ENCODE measurements at places on chromosomes 2 and 18.

- H3K27ac ChIP-seq, result peak overlapping the region; percentile 94
- H3K36me3 ChIP-seq, result no peaks in the 10 kb centered on the region
- H3K4me3 ChIP-seq, result peak overlapping the region; percentile 81
- no peaks in the 10 kb centered on the region for H3K27me3 ChIP-seq
- DNase-seq, result peak; percentile 68
Measured at GRCh38 chr2:24972315-24972961, 683 bp upstream of the DNAJC27 start.

- H3K4me3 ChIP-seq, result no peak overlapping the region
- no peak overlapping the region for H3K27ac ChIP-seq
- H3K36me3 ChIP-seq, result no peaks in the 10 kb centered on the region
- DNase-seq, result no peak
- H3K27me3 ChIP-seq, result no peaks in the 10 kb centered on the region
- no peaks in the 10 kb centered on the region for H3K4me1 ChIP-seq
Measured at GRCh38 chr18:31268985-31269406, 49.0 kb upstream of the DSG1 start.

GRCh38 chr2:212968284-212969081 is 182.9 kb downstream of the IKZF2 start:
- H3K4me3 ChIP-seq, result no peak overlapping the region
- H3K27me3 ChIP-seq, result no peaks in the 10 kb centered on the region
- no peak overlapping the region for H3K27ac ChIP-seq
- H3K36me3 ChIP-seq, result no peaks in the 10 kb centered on the region

- H3K4me3 ChIP-seq, result no peak overlapping the region
- no peaks in the 10 kb centered on the region for H3K27me3 ChIP-seq
- DNase-seq, result no peak
- no peaks in the 10 kb centered on the region for H3K36me3 ChIP-seq
Measured at GRCh38 chr18:53534695-53535094, 689.8 kb downstream of the MBD2 start.

- peaks cover 19% of the 10 kb centered on the region for H3K27me3 ChIP-seq
- H3K4me3 ChIP-seq, result no peak overlapping the region
- no peak for DNase-seq
- no peaks in the 10 kb centered on the region for H3K4me1 ChIP-seq
- H3K27ac ChIP-seq, result no peak overlapping the region
Measured at GRCh38 chr2:113273027-113273551, 5.6 kb downstream of the PAX8 start.

GRCh38 chr18:1663879-1664705 is 759.4 kb downstream of the ADCYAP1 start:
- no peak overlapping the region for H3K4me3 ChIP-seq
- H3K4me1 ChIP-seq, result no peaks in the 10 kb centered on the region
- no peaks in the 10 kb centered on the region for H3K27me3 ChIP-seq
- no peaks in the 10 kb centered on the region for H3K36me3 ChIP-seq

GRCh38 chr2:242004902-242005230 is 135.3 kb downstream of the RTP5 start:
- no peaks in the 10 kb centered on the region for H3K36me3 ChIP-seq
- H3K27ac ChIP-seq, result no peak overlapping the region
- no peak overlapping the region for H3K4me3 ChIP-seq
- DNase-seq, result no peak

- H3K27ac ChIP-seq, result no peak overlapping the region
- DNase-seq, result no peak
- no peaks in the 10 kb centered on the region for H3K36me3 ChIP-seq
- H3K27me3 ChIP-seq, result no peaks in the 10 kb centered on the region
Measured at GRCh38 chr2:22748909-22749308, 636.1 kb upstream of the KLHL29 start.

GRCh38 chr18:21903709-21904108 is 163.1 kb downstream of the MIB1 start:
- peaks cover 14% of the 10 kb centered on the region for H3K27me3 ChIP-seq
- H3K4me3 ChIP-seq, result no peak overlapping the region
- no peak for DNase-seq
- no peaks in the 10 kb centered on the region for H3K36me3 ChIP-seq

DNA sequence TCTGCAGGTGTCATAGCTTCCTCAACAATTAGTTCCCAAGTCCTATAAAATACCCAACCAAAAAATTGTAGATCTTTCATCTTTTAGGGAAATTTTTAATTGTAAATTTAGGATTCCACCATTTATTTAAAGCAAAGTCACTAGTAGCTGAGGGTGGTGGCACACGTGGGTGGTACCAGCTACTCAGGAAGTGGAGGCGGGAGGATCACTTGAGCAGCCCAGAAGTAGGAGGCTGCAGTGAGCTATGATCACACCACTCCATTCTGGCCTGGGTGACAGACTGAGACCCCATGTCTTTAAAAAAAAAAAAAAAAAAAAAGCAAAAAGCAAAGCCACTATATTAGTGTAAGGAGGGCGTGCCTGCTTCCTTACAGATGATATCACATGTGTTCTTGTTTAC is 60.3 kb upstream of the GREB1L start:
- no peaks in the 10 kb centered on the region for H3K27me3 ChIP-seq
- H3K27ac ChIP-seq, result no peak overlapping the region
- no peak for DNase-seq
- H3K36me3 ChIP-seq, result no peaks in the 10 kb centered on the region

DNA sequence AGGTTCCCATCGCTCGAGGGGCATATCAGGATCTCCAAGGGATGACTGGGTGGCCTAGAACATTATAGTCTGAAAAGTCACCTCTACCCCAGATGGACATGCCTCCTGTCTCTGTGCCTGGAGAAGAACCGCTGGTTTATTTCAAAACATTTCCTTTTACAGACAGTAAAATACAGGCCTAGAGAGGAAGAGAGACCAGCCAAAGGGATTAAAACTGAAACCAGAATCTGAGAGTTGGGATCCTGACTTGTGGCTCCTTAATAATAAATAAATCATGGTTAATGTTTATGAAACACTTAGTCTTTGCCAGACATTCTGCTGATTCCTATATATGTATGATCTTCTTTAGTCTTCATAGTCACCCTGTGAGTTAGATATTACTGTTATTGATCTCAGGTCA is 153.7 kb downstream of the DDX1 start:
- DNase-seq, result no peak
- H3K4me3 ChIP-seq, result no peak overlapping the region
- no peaks in the 10 kb centered on the region for H3K4me1 ChIP-seq

DNA sequence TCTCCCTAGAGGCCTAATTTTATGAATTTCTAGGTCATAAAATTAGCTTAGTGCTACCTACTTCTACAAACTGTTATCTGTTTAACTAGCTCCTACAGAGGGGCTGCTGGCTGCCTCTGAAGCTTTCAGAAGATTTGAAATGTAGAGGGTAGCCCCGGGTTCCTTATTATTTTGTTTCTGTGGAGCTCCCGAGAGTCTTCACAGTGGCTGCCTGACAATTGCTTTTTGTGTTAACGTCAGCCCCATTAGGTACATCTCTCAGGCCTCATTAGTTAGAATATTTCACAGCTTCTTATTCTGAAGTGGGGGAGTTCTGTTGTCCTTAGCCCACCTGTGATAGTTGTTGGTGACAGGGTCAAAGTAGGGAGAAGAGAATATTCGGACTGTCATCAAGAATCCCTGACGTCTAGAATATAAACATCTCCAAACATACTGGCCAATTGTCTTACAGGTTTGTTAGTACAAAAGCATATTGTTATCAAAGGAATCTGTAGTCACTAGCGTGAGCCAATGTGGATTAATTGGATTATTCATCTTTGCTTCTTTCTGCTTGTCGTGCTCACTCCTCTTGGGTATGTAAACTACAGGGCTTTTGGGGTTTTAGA is 77.5 kb downstream of the DIS3L2 start:
- no peaks in the 10 kb centered on the region for H3K36me3 ChIP-seq
- no peak overlapping the region for H3K27ac ChIP-seq
- no peaks in the 10 kb centered on the region for H3K27me3 ChIP-seq

DNA sequence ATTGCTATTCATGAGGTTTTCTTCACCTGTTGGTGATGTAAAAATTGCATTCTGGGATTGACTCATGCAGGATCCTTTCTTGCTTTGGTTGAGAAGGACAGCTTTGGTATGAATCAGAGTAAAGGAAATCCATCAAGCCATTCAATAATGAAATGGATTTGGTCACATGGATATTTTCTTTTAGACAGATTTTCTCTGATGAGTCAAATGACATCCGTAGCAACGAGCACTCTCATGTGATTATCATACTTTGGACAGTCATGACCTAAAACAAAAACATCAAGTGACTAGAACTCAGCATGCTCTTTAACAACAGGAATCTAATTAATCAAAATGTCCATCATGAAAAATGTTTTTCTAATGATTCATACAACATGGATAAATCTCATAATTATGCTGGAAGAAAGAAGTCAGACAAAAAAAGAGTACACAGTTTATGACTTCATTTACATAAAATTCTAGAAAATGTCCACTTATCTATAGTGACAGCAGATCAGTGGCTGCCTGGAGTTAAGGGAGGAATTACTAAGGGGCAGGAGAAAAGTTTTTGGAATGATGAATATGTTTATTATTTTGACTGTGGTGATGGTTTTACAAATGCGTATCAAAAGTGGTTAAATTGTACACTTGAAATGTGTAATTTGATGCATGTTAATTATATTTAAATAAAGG is 30.7 kb downstream of the TRAK2 start:
- 0 out of 3 replicates have a peak, but pooled peaks cover 4% of the 10 kb centered on the region for H3K36me3 ChIP-seq

- peak overlapping the region; percentile 93 for H3K27ac ChIP-seq
- H3K27me3 ChIP-seq, result no peaks in the 10 kb centered on the region
- H3K4me3 ChIP-seq, result peak overlapping the region; percentile 58
- DNase-seq, result no peak
- peaks cover 5% of the 10 kb centered on the region for H3K36me3 ChIP-seq
Measured at GRCh38 chr2:231513746-231514224, 16.5 kb downstream of the NMUR1 start.

DNA sequence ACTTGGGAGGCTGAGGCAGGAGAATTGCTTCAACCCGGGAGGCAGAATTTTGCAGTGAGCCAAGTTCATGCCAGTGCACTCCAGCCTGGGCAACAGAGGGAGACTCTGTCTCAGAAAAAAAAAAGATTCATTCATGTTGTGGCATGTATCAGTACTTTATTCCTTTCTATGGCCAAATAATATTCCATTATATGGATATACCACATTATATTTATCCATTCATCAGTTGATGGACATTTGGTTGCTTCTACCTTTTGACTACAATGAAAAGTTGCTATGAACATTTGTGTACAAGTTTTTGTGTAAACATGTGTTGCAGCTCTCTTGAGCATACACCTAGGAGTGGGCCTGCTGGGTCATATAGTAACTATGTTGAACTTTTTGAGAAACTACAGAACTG is 9.2 kb upstream of the MAT2A start:
- H3K4me3 ChIP-seq, result no peak overlapping the region
- H3K36me3 ChIP-seq, result no peaks in the 10 kb centered on the region
- no peak for DNase-seq

- H3K36me3 ChIP-seq, result no peaks in the 10 kb centered on the region
- H3K27me3 ChIP-seq, result no peaks in the 10 kb centered on the region
- H3K27ac ChIP-seq, result no peak overlapping the region
- no peaks in the 10 kb centered on the region for H3K4me1 ChIP-seq
Measured at GRCh38 chr2:60507211-60507965, 46.1 kb downstream of the BCL11A start.

DNA sequence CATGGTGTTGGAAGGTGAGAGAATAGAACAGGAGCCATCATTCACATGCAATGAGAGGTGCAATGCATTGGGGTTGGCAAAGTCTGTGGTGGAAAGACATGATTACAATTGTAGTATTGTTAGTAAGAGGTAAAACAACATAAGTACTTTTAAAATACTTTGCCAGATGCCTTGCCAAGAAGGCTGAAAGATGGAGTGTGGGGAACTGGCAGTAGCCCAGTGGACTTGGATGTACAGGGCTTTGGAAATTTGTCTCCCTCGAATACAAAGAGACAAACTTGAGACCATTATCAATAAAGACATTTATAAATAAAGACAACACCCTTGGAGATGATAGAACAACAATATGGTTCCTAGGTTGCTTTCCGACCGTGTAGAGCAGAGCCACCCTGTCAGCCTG is 62.0 kb downstream of the MDH1 start:
- no peak overlapping the region for H3K4me3 ChIP-seq
- no peak overlapping the region for H3K27ac ChIP-seq
- no peaks in the 10 kb centered on the region for H3K4me1 ChIP-seq
- H3K27me3 ChIP-seq, result no peaks in the 10 kb centered on the region

GRCh38 chr2:177180269-177181000 is 32.2 kb upstream of the HNRNPA3 start:
- H3K36me3 ChIP-seq, result no peaks in the 10 kb centered on the region
- DNase-seq, result no peak
- no peak overlapping the region for H3K4me3 ChIP-seq
- no peak overlapping the region for H3K27ac ChIP-seq
- H3K27me3 ChIP-seq, result no peaks in the 10 kb centered on the region
- peaks cover 3% of the 10 kb centered on the region for H3K4me1 ChIP-seq

DNA sequence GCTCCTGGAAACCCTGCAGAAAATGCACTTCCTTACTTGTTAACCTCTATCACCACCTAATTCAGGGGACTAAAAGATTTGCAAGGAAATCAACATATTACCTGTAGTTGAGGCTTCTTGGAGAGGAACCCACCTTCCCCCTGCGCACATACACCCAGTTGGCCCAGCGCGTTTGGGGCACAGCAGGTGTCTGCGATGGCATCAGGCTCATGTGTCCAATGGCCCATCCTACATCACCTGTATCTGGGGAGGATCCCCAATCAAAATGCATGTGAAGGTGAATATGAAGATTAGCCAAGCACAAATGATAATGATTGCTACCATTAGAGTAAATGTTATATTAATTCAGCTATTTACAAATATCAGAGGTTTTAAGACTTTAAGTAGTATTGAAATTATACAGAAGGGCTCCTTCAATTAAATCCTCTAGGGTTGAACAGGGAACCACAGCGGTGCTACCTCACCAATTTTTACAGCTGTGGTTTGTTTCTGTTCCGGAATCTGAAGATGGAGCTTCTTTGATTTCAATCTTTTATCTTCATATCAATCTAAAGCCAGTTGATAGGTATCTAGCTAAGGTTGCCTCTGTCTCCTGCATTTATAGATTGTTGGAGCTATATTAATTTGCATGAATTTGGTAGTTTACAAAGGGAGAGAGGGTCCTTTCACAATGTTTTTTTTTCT is 486.0 kb downstream of the RNF144A start:
- no peak overlapping the region for H3K4me3 ChIP-seq
- H3K27ac ChIP-seq, result no peak overlapping the region
- no peaks in the 10 kb centered on the region for H3K36me3 ChIP-seq
- no peak for DNase-seq
- no peaks in the 10 kb centered on the region for H3K4me1 ChIP-seq
- no peaks in the 10 kb centered on the region for H3K27me3 ChIP-seq

- no peaks in the 10 kb centered on the region for H3K27me3 ChIP-seq
- H3K27ac ChIP-seq, result no peak overlapping the region
- DNase-seq, result no peak
Measured at GRCh38 chr2:160367887-160368286, 125.7 kb downstream of the RBMS1 start.

DNA sequence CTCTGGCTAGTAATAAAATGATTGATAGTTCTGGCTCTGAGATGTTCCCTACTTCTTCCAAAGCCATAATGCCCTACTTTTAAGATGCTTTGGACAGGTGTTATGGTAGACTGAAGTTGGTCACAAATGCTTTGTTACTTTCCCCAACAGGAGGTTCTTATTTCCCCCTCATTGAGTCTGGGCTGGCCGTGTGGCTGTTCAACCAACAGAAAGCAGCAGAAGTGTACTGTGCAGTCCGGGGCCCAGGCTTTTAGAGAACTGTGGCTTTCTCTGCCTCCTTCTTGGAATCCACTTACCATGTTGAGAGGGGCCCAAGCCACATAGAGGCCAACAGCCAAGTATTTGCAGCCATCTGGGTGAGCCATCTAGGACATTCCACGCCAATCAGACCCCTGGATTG is 94.2 kb downstream of the KCTD1 start:
- peaks cover 3% of the 10 kb centered on the region for H3K4me1 ChIP-seq
- DNase-seq, result no peak
- H3K27ac ChIP-seq, result no peak overlapping the region

GRCh38 chr2:27494284-27494943 is 586 bp downstream of the FNDC4 start:
- DNase-seq, result peak; percentile 77
- no peaks in the 10 kb centered on the region for H3K27me3 ChIP-seq
- peaks cover 22% of the 10 kb centered on the region for H3K4me1 ChIP-seq
- no peaks in the 10 kb centered on the region for H3K36me3 ChIP-seq
- no peak overlapping the region for H3K27ac ChIP-seq

All from K562 (cell line).